ENCODE measurements at places on chromosomes 16 and 17. TPM values are rescaled to one million over a fixed set of nuclear protein-coding genes. Genes with fewer than 3 reads are reported as not detected.

- no peaks in the 10 kb centered on the region for H3K27me3 ChIP-seq
- H3K36me3 ChIP-seq, result peaks cover 39% of the 10 kb centered on the region
- H3K4me1 ChIP-seq, result peaks cover 42% of the 10 kb centered on the region
- no peak for DNase-seq
- no peak overlapping the region for H3K27ac ChIP-seq
These were observed 7.8 kb downstream of the ATP2A3 start for GRCh38 chr17:3956327-3956957.

The SLC13A5 gene
- total RNA-seq, result not detected

- peaks cover 32% of the 10 kb centered on the region for H3K36me3 ChIP-seq
- H3K4me3 ChIP-seq, result no peak overlapping the region
These were observed 4.1 kb downstream of the NUFIP2 start for GRCh38 chr17:29289852-29290251.

GRCh38 chr16:90019543-90020259 is 445 bp upstream of the DBNDD1 start:
- H3K36me3 ChIP-seq, result no peaks in the 10 kb centered on the region
- peaks cover 34% of the 10 kb centered on the region for H3K4me1 ChIP-seq
- H3K27ac ChIP-seq, result no peak overlapping the region
- no peak for DNase-seq

Measured in natural killer cell (primary cell).